GOT3 (cell line): ENCODE measurements at places on chromosomes 3 and 15.

DNA sequence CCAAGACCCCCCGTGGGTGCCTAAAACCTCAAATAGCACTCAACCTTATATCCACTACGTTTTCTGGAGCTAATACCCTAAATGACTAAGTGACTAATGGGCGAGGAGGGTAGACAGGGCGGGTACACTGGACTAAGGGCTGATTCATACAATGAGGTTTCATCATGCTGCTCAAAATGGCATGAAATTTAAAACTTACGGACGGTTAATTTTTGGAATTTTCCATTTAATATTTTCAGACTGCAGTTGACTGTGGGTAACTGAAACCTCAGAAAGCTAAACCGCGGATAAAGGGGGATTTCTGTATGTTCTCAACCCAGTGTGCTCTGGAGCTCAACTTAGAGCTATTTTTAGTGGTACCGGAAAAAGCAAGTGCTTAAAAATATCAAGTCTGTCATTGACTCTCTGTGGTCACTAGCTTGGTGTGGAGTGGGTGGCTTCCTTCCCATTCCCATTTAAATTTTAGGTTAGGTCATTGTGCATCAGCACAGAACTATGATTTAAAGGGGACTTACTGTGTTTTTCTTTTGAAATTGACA, 72.9 kb downstream of the LRRC28 start:
- DNase-seq, result no peak

- DNase-seq, result no peak
Measured at GRCh38 chr3:35743218-35743617, 103.9 kb downstream of the ARPP21 start.

- no peak for DNase-seq
Measured at GRCh38 chr3:81624756-81625155, 136.7 kb downstream of the GBE1 start.

- DNase-seq, result no peak
Measured at GRCh38 chr15:73924171-73924921, 1.9 kb upstream of the LOXL1 start.

GRCh38 chr3:13874891-13875290, 5.0 kb downstream of the WNT7A start:
- DNase-seq, result no peak

- DNase-seq, result no peak
Measured at GRCh38 chr15:84886211-84886983, 1.9 kb downstream of the SLC28A1 start.

DNA sequence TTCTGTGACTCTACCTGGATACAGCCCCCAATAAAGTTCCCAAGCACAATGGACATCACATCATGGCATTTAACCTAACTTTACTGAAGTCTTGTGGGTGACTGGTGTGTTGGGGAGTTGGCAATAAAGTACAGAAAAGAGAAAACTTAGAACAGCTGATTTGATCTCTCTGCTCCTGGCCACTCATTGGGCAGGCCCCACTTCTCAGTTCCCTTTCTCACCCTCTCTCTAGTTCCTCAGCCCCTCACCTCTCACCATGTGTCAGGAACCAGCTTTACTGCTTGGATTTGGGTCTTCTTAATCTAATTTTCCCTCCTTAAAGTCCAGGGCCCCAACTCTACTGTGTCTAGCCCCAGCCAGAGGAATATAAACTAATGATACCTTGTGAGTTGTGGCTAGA, 713 bp upstream of the MUC13 start:
- DNase-seq, result no peak

GRCh38 chr3:57983734-57984518, 24.3 kb upstream of the FLNB start:
- no peak for DNase-seq
